Sigmoid colon (tissue), 7 donors: ENCODE measurements at places on chromosomes 6 and 20. TPM values are rescaled to one million over a fixed set of nuclear protein-coding genes. Genes with fewer than 3 reads are reported as not detected.

- H3K27me3 ChIP-seq: no peaks in the 10 kb centered on the region
- H3K36me3 ChIP-seq: no peaks in the 10 kb centered on the region
- H3K4me3 ChIP-seq: no peak overlapping the region
- DNase-seq: no peak
- no peak overlapping the region for H3K27ac ChIP-seq
Observed at GRCh38 chr6:82573254-82573972, 209.8 kb downstream of the TPBG start.

DNA sequence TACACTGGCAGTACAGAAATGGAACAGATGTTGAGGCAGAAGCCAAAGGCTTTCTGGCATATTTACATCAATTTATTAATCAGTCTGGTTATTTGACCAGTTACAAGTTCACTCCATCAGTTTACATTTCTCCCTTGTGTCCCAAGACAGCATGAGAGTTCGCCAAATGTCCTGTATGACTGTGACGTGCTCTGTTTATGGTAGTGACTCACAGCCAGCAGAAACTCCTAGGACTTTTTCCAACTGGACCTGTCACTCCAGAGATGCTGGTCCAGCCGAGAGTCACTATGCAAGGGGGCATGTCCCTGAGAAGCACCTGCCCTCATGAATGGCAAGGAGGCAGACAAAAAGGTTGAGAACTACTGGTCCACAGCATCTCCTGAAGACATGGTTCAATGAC, 160.0 kb downstream of the LRFN2 start:
- H3K27me3 ChIP-seq: no peaks in the 10 kb centered on the region
- H3K36me3 ChIP-seq: no peaks in the 10 kb centered on the region
- no peak overlapping the region for H3K4me3 ChIP-seq
- no peak overlapping the region for H3K27ac ChIP-seq
- DNase-seq: no peak

- no peak for DNase-seq
- no peaks in the 10 kb centered on the region for H3K27me3 ChIP-seq
- H3K4me3 ChIP-seq: no peak overlapping the region
- no peak overlapping the region for H3K27ac ChIP-seq
- no peaks in the 10 kb centered on the region for H3K36me3 ChIP-seq
Observed at GRCh38 chr6:93886416-93886815, 467.1 kb upstream of the EPHA7 start.

The PRDM1 gene
- total RNA-seq: 1.1 TPM

The ZKSCAN8 gene
- 21.6 TPM for total RNA-seq

The FAXC gene
- 44.9 TPM for total RNA-seq

The ZNF334 gene
- total RNA-seq: 2.6 TPM

GRCh38 chr6:15420959-15421438, 175.1 kb downstream of the JARID2 start:
- no peak for DNase-seq
- H3K4me1 ChIP-seq: no peaks in the 10 kb centered on the region

The LIME1 gene
- 6.6 TPM for total RNA-seq

The ASIP gene
- total RNA-seq: not detected

GRCh38 chr20:43532416-43533055, 25.0 kb downstream of the L3MBTL1 start:
- H3K36me3 ChIP-seq: peaks cover 26% of the 10 kb centered on the region
- DNase-seq: no peak
- H3K4me3 ChIP-seq: no peak overlapping the region
- H3K27me3 ChIP-seq: no peaks in the 10 kb centered on the region
- no peak overlapping the region for H3K27ac ChIP-seq
